Skeletal muscle tissue (tissue), 5 donors: ENCODE measurements at places on chromosomes 4 and X. TPM values are rescaled to one million over a fixed set of nuclear protein-coding genes. Genes with fewer than 3 reads are reported as not detected.

Gene MTMR8
- total RNA-seq, result 2.6 TPM

Gene ABLIM2
- 7.3 TPM for total RNA-seq

Gene ALB
- total RNA-seq, result 15.7 TPM

Gene AREG
- not detected for total RNA-seq

Gene CASP3
- total RNA-seq, result 29.7 TPM

Gene LDOC1
- 3.7 TPM for total RNA-seq

Gene CACNA1F
- not detected for total RNA-seq

Gene SPANXA1
- not detected for total RNA-seq

Gene ADH1B
- total RNA-seq, result 33.4 TPM

Gene OFD1
- total RNA-seq, result 7.3 TPM

Gene AGTR2
- 40.2 TPM for total RNA-seq

Gene AGA
- total RNA-seq, result 5.2 TPM

Gene MAGEA11
- not detected for total RNA-seq
